T1000 (cell line): ENCODE measurements at places on chromosomes 3 and 15.
A peak's percentile ranks its signal among the peaks of the same experiment; 100 is the strongest.

DNA sequence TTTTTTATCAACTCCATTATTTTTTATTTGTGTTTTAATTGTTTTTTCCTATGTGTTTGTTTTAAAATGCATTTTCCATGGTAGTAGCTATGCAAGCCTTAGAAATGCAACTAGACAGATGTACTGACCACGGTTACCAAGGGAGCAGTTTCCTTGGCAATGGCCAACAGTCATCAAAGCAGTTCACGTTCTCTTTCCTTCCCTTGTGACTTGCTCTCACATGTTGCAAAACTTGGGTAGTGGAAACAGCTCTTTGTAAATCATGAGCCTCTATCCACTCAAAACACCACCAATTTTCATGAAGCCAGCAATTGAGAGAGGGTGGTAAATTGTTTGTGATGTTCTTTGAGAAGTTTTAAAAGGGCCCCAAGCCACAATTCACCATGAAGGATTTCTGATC, 499.4 kb upstream of the MDFIC2 start:
- DNase-seq: no peak

GRCh38 chr3:30169487-30169886, 436.9 kb upstream of the TGFBR2 start:
- no peak for DNase-seq

DNA sequence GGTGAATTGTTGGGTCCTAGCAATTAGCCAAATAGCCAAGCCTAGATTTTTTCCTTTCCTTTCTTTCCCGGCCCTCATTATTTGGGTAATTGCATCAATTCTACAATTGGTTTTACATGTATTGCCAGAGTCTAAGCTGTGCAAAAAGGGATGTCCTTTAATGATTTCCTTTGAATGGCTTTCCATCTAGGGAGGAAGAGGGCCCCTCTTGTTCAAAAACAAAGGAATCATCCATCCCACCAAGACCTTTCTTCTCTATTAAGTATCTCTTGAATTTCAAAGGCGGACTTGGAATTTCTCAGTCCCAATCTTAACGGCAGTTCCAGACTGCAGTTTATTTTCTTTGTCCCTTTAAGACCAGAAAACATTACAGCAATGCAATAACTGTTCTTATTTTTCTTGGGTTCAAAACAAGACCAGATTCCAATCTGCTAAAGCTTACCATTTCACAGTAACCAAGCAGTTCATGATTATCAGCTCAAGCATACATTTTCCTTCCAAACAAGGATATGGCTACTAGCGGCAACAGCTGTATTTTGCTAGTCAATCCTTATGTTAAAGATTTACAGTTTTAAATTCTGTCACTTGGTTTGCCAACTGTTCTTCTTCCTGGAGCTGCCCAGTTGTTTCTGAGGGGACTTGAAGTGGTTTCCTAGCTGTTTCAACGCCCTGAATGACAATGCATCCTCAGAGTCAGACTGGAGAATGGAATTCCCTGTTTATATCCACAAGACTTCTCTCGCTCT, 91.4 kb upstream of the LRIG1 start:
- DNase-seq: no peak

GRCh38 chr3:197692641-197693040, 44.1 kb downstream of the RUBCN start:
- DNase-seq: no peak

DNA sequence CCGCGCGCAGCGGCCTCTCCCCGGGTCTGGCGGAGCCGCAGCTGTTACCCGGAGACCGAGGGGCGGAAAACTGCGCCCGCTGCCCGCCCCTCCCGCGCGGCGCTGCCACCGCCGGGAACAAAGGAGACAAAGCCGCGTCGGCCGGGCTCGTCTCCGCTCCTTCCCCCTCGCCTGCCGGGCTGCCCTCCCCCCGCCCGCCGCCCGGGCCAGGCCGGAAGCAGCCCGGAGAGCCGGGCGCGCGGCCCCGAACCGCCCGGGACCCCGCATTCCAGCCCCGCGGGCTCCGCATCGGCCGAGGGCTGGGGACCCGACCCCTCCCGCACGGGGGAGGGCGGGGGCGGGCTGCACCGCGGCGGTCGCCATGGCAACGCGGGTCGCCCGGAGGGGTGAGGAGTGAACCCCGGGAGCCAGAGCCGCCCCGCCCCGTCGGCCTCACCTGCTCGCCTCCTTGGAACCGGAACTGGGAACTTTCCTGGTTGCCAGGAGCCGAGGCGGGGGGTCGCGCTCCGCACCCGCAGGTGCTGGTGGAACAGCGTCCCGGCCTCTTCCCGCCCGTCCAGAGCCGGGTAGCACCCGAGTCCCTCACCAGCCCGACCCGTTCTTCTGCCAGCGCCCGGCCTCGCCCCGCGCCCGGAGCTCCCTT, 448 bp downstream of the PLXNB1 start:
- peak; percentile 30 for DNase-seq

- DNase-seq: no peak
Observed at GRCh38 chr3:23837691-23838090, 31.9 kb downstream of the UBE2E1 start.

GRCh38 chr3:62371720-62372591, 1.4 kb downstream of the FEZF2 start:
- no peak for DNase-seq

DNA sequence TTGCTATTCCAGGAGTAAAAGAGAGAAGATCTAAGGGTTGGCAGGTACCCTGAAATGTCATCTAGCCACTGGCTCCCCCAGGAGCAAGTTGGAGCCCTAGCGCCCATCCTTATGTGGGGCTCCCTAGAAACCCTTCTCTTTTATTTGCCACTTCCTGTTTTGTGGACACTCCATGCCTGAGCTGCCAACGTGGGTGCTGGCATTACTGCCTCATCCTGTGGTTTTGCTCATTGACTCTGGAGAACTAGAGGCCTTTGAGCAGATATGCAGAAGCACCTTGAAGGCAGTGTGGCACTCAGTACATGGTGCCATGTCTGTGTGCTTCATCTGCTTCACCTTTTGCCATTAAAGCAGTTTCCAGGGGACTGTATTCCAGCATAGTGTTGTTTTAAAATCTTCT, 8.1 kb downstream of the EDEM1 start:
- no peak for DNase-seq

GRCh38 chr3:17755836-17756235, 13.4 kb upstream of the TBC1D5 start:
- DNase-seq: no peak

GRCh38 chr15:43939070-43939469, 112.3 kb downstream of the WDR76 start:
- DNase-seq: no peak

DNA sequence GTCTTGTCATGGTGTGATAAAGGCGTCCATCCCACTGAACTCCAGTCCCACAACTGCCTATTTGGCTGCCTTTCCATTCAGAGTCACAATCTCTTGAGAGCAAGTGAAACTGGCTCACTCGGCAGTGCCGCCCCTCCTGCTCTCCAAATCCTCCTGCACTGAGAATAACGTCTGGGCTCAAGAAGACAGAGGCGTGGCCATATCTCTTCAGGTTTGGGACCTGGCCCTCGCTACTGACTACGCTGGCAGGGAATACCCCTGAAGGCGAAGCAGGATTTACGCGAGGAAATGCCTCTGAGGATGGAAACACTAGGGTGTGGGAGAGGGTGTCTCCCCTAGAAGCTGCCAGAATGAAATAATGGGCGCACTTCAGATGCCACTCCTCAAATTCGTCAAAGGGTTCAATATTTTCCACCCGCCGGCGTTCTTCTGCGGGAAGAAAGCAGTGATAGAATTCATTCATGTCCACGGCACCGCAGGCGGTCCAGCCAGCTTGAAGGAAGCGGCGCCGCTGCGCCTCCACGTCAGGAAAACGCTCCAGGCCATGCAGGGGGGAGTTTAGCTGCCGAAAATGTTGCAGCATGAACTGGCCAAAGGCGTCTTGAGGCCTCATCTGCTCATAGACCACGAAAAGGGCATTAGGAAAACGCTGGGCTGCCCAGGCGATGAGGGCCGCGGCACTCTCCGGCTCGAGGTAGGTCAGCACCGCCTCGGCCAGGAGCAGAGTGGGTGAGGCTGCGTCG, 985 bp downstream of the LCMT2 start:
- no peak for DNase-seq

- no peak for DNase-seq
Observed at GRCh38 chr3:64940596-64941348, 253.0 kb upstream of the ADAMTS9 start.

GRCh38 chr3:197027151-197027895, 2.3 kb downstream of the MELTF start:
- no peak for DNase-seq

DNA sequence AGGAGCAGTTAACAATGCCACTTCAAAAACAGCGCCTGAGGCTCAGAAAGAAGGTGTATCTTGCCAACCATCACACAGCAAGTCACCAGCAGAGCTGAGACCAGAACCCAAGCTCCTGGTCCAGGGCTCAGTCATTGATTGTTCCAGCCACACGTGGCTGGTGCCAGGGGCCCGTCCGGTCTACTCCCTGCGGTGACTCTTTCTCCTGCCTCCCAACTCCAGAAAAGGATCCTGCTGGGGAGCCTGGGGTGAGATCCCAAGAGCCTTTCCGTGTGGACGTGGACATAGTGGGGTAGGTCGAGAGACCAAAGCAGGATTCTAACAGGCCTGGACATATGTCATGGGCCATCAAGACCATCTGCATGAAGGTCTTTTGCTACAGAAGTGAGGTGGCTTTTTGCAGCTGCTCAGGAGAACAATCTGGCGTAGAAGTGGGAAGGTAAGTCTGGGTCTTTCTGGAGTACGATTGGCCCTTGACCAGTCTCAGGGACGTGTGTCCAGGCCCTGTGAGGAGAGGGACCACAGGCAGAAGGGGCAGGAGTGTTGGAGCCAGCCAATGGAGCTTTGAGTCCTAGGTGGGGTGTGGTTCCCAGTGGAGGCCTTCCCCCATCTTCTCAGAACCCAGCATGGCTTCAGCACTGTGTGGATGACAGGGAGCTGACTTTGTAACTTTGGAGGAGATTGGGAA, 105.4 kb downstream of the HMG20A start:
- DNase-seq: no peak

GRCh38 chr3:85838921-85839320, 880.1 kb downstream of the CADM2 start:
- no peak for DNase-seq

GRCh38 chr15:90949979-90950675, 4.6 kb upstream of the RCCD1 start:
- DNase-seq: no peak

- DNase-seq: no peak
Observed at GRCh38 chr3:116591236-116591635, 118.3 kb upstream of the TUSC7 start.

- DNase-seq: no peak
Observed at GRCh38 chr3:46706771-46707582, 5.8 kb downstream of the TMIE start.

DNA sequence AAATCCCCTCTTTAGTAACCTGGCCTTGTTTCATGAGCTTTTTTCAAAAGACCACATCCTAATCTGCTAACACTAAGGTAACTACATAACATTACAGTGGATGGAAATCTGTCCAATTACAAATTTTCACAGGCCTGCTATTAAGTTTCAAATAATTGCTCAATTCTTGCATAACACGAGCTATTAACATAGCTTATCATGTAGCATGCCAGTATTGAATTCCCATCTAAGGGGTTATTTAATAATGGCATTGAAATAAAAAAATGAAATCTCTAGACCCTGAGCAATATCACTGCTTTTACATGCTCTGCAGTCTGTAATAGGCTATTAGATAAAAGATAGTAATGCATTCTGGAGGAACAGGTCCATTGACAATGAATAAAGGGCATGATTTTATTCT, 748.3 kb upstream of the NECTIN3 start:
- DNase-seq: no peak

DNA sequence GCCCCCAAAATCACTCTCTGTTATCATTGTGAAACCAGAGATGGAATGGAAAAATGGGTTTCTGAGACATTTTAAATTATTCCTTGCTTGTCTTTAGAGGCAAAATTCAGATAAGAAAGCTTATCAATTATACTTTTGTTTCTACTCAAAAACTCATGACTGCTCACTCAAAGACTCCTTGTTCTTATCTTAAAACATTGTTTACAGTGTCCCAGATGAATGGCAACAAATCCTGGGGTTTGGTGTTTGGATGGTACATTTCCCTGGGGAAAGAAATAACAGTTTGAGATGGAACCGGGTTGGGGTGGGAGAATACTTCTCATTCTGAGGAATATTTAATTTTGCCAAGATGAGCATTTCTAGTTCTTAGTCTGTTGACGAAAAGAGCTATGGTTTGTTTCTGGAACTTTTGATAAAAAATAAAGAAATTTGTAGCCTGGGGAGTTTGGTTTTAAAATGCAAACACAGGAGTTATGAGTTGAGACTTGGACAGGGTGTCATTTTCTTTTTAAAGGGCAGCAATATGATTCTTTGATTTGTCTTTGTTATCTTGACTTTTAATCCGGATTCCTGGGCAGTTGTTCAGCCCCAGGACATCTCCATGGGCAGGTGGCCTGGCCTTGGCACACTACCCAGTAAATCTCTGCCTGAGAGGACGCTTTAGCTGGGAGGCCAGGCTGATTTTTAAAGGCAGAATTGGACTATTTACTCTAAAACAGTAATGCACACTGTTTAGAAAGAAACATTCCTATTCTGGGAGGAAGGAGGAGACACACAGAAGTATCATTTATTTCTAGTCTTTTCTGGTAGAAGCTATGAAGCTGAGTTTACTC, 32.4 kb downstream of the BTD start:
- DNase-seq: no peak

- DNase-seq: no peak
Observed at GRCh38 chr3:196419386-196419785, 12.8 kb downstream of the UBXN7 start.

- DNase-seq: no peak
Observed at GRCh38 chr3:187223799-187224198, 26.5 kb downstream of the RTP1 start.

- DNase-seq: no peak
Observed at GRCh38 chr3:123449102-123449996, 459 bp upstream of the ADCY5 start.

- DNase-seq: no peak
Observed at GRCh38 chr3:42710323-42711021, 7.9 kb upstream of the HHATL start.

GRCh38 chr3:81339040-81339845, 422.2 kb downstream of the GBE1 start:
- no peak for DNase-seq

GRCh38 chr3:193496658-193497057, 58.0 kb downstream of the ATP13A4 start:
- no peak for DNase-seq

GRCh38 chr3:34998902-34999301, 640.4 kb upstream of the ARPP21 start:
- DNase-seq: no peak

DNA sequence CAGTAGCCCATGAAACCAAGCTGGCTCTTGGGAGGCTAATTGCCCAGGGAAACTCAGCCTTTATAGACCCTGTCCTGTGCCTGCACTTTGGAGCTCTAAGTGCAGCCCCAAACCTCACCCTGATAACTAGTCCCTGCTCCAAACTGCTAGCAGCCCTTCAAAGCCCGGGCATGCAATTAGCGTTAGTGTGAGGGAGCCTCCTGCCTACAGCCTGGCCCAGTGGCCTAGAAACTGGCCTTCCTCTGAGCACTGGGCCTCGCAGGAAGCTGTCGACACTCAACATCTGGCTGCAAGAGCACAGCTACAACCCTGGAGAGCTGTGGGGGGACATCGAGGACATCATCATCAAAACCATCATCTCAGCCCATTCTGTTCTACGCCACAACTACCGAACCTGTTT, 7.7 kb upstream of the NGRN start:
- DNase-seq: no peak
